ENCODE measurements at places on chromosomes 6 and 20.

- no peak for DNase-seq
These were observed 110.5 kb downstream of the ARHGAP18 start for GRCh38 chr6:129599467-129599866.

DNA sequence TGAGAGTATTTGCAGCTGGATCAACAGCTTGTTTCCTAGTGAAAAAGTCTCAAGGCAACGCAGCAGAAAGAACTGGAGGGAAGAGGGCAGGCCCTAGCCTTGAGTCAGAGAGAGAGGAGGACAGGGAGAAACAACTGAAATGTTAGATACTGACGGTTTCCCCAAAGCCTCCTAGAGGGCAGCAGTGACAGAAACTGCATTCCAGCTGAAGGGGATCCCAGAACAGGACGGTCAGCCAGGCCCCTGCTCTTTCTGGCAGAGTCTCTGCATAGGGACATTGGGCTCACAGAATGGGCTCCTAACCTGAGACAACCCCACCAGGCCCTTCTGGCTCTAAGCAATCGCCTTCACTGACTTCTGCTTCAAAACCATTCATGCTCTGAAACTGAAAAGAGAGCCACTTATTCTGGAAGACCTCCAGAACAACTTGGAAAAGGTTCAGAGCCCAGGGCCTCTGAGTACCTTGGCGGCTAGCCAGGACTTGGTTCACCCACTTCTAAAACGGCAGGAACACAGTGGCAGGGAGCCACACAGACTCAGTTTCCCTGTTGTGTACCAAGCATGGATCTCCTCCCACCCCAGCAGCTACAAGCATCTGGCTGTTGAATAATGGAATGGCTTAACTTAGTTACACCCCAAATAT is 72.9 kb downstream of the PSMB1 start:
- no peak for DNase-seq

DNA sequence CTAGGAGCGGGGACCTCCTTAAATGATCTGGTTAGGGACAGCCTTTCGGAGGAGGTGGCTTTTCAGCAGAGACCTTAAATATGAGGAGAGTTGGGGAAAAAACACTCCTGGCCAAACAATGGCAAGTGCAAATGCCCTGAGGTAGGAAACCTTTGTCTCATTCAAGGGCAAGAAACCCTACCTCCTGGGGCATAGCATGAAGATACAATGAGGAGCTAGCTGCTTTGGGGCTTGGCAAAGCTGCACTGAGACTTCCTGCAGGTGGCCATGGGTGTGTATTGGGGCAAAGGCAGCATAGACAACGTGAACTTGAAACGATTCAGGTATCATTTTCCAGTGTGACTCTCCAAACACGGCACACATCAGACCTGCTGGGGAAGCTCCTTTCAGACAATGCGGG is 30.7 kb downstream of the PMEPA1 start:
- no peak for DNase-seq

- DNase-seq, result no peak
These were observed 38.9 kb downstream of the SIRPA start for GRCh38 chr20:1934156-1934555.

- DNase-seq, result no peak
These were observed 655.0 kb downstream of the COL12A1 start for GRCh38 chr6:74550821-74551220.

DNA sequence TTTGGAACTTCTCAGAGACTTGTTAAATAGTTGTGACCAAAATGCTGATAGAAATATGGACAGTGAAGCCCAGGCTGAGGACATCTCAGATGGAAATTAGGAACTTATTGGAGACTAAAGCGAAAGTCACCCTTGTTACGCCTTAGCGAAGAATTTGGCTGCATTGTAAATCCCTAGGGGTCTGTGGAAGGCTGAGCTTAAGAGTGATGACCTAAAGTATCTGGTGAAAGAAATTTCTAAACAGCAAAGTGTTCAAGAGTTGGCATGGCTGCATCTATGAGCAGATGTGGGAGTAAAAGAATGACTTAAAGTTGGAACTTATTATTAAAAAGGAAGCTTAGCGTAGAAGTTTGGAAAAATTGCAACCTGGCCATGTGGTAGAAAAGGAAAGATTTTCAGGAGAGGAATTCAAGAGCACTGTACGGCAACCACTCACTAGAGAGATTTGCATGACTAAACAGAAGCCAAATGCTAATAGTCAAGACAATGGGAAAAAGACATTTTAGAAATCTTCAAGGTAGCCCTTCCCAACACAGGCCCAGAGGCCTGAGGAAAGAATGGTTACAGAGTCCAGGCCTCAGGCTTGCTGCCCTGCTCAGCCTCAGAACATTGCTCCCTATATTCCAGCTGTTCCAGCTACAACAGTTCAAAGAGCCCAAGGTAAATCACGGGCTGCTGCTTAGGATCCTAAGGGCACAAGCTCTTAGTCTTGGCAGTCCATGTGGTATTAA is 61.6 kb upstream of the TNFRSF21 start:
- DNase-seq, result no peak

- peak; percentile 85 for DNase-seq
These were observed 2.1 kb upstream of the TMEM151B start for GRCh38 chr6:44268095-44268628.

DNA sequence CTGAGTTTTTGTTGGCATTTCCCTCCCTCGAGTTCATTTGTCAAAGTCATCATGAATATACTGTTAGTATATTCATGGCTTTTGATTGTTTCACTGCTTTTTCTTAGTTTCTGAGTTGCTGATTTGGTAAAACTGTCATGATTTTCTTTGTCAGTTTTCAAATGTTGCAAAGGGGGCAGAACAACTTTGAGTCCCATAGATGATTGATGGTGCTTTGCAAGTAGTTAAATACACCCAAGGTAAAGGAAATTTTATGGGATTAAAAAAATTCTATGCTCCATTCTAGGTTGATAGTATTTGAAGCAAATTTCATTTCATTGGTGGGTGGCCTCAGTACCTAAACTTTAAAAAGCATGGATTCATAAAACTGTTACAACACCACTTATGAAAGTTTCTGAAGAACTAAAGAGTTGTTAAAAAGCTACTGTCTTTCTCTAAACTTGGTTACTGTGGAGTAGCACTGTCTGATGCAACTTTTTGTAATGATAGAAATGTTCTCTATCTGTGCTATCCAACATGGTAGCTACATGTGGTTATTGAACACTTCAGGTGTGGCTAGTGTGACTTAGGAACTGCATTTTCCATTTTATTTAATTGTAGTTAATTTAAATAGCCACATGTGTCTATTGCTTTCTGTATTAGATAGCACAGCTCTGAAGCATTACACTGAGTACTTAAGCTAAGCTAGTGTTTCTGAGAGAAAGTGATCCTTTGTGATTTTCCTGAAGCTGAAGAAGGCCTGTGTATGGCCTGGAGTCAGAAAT is 153.6 kb downstream of the ZFAND3 start:
- no peak for DNase-seq
